CD4-positive, alpha-beta T cell treated with Interleukin-6 at 100 ng/mL for 8 hours (primary cell): ENCODE measurements at places on chromosomes 1 and 21.

- no peak for DNase-seq
Observed at GRCh38 chr1:181113059-181113641, 24.6 kb downstream of the IER5 start.

DNA sequence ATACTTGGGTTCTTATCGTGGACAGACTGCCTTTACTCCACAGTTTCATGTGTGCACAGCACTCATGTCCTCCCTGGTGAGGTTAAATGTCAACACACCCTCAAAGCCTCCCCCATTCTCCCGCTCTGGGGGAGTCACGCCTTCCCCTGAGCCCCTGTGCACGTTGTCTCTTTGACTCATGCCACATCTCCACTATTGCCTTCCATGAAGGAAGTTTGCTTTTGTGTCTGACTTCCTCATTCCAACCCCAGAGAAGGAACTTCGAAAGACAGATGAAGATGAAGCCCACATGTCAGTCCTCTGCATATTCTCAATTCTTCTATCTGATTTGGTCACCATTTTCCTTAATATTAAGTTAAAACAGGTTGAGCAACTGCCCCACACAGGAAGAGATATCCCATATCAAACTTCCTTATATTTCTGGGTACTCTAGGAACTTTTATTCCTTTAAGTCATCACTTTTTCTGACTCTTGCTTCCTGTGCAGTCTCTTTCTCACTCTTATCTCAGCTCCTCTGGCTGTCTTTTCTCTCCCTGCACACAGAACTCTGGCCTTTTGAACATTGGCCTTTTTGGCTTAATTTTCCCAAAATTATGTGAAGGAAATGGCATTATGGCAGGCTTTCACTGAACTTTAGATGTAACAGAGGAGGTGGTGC lies 41.5 kb downstream of the C4BPA start:
- DNase-seq: no peak

- DNase-seq: no peak
Observed at GRCh38 chr1:71157151-71157550, 76.3 kb upstream of the ZRANB2 start.

- DNase-seq: no peak
Observed at GRCh38 chr1:99527545-99527944, 118.4 kb upstream of the PALMD start.

DNA sequence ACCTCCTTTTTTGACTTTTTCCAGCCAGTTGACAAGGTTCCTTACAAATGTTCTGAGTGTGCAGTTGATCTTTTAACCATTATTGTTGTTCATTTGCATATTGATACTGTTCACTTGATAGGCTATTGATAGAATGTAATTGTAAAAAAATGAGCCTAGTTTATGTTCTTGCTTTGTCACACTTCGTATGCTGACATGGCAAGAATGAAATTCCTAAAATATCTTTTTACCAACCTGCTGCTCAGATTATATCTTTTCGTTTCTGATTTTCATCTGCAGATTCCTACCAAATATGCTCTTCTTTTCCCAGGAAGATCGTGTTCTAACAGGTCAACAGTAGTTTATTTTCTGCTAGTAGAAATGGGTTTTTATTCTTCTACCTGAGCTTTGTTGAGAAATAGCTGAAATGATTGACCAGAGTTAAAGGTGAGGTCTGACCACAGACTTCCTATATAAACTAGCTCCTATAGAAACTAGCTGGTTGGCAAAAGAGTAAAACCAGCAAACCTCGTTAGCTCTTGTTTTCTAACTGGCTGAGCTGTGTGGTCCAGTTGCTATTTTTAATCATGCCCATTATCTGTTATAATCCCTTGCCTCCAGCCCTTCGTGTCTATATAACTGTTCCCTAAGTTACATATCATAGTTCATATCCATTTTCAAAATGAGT lies 174.8 kb downstream of the HS2ST1 start:
- DNase-seq: no peak

DNA sequence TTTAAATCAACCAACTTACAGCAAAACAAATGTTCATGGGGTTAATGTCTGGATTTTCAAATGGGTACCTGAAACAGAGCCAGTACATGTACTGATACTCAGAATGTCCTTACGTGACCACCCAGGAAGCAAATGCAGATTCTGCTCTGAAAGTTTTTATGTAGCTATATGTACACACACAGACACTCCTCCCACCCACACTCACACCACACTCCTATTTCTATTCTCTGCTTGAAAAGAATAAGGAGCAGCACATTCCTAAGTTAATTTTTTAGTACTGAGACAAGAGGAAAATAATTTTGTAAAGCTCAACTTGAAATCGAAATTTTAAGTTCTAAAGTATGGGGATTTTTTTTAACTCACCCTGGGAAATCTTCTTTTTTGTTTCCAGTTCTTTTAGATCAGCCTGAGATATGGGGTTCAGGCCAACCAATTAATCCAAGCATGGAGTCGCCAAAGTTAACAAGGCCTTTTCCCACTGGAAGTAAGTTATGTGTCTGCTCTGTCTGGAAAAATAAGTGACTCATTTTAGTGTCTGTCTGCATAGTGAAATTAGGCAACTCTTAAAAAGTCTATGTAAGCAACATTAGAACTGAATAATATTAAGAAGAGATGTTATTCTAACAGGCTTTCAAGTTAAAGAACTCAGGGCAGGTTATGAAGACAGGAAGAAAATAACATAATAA lies 75.5 kb upstream of the DYNLT5 start:
- no peak for DNase-seq

GRCh38 chr1:153210206-153210605 lies 7.0 kb downstream of the LELP1 start:
- no peak for DNase-seq

- no peak for DNase-seq
Observed at GRCh38 chr1:61419196-61419595, 305.7 kb downstream of the TM2D1 start.

- no peak for DNase-seq
Observed at GRCh38 chr1:236785477-236785876, 9.6 kb upstream of the MTR start.

DNA sequence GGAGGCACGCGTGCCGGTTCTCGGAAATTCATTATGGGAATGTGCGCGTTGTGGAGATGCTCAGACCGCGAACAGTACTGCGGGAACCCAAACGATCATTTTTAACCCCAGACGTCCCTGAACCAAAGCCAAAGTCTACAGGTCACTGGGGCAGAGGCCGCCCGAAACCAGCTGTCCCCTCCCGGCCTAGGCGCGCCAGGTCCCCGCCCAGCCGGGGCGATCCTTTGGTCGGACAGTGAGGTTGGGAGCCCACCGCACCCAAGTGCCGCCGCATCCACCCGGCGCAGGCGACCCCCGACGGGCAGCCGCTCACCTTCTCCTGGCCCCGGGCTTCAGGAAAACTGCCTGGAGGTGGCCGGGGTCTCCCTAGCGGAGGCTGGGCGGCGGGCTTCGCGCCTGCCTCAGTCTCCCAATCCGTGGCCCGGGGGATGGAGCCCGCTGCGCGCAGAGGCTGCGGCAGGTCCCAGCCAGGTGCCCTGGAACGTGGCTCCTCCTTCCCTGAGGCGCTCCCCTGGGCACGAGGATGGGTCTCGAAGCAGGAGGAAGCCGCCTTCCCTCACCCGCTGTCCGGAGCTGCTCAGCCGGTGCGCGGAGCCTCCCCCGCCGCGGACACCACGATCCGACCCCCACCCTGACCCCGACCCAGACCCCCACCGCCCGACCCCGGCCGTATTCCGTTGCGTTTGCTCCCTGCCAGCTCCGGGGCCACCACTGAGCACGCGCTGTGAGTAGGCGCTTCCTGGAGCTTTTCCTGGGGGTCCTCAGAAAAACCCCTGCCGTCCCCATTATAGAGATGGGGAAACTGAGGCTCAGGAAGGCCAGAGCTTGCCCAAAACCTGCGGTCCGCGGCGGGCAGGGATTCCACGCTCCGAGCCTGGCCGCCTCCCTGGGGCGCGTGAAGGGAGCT lies 8.1 kb upstream of the SLX9 start:
- no peak for DNase-seq

- DNase-seq: no peak
Observed at GRCh38 chr1:10529765-10530164, 55.0 kb downstream of the PEX14 start.

DNA sequence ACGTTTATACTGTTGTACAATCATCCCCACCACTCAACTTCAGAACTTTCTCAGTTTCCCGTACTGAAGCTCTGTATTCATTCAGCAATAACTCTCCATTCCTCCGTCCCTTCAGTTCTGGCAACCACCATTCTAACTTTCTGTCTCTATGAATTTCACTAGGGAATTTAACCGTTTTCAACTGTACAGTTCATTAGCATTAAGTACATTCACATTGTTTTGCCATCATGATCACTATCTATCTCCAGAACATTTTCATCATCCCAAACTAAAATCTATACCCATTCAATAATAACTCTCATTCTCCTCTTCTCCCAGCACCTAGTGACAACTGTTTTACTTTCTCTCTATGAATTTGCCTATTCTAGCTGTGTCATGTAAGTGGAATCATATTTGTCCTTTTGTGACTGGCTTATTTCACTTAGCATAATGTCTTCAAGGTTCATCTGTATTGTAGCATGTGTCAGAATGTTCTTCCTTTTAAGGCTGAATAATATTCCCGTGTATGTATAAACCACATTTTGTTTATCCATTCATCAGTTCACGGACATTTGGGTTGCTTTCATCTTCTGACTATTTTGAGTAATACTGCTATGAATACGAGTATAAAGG lies 75.0 kb downstream of the CEP350 start:
- no peak for DNase-seq

DNA sequence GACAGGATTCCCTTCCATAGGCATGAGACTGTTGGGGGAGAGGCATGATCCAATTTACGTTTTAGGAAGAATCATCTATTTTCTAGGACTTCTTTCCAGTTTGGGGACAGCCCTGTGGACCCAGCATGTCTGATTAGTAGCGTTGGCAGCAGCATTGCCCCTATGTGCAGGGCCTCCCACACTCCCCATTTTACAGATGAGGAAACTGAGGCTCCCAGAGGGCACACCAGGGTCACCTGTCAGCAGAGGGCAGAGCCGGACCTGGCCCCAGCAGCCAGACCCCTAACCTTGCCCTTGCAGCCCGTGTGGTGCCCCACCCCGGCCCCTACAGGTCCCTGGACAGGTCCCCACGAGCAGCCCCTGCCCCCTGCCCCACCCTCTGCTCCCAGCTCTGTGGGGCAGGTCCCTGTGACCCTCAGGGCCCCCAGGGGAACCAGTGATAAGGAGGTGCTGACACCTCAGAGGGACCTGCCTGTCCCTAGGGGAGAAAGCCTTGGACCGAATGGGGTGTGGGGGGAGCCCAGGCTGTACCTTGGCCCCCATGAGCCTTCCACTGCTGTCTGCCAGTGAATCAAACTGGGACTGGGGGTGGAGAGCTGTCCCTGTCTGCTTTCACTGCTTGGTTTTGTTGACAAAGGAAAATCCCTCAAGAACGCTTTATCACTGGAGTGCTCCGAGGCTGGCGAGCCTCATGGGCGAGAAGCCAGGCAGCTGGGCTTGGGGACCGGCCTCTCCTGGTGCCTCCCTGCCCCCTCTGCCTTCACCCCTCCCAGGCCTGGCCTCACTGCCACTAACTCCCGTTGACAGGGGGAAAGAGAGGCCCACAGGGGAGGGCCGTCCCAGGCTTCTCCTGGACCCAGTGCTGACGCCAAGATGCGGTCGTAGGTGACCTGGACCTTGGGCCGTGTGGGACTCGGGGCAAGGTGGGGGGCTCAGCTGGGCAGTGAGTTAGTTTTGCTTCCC lies 39.4 kb upstream of the CCDC27 start:
- no peak for DNase-seq

- no peak for DNase-seq
Observed at GRCh38 chr1:112524251-112524650, 15.5 kb downstream of the WNT2B start.

DNA sequence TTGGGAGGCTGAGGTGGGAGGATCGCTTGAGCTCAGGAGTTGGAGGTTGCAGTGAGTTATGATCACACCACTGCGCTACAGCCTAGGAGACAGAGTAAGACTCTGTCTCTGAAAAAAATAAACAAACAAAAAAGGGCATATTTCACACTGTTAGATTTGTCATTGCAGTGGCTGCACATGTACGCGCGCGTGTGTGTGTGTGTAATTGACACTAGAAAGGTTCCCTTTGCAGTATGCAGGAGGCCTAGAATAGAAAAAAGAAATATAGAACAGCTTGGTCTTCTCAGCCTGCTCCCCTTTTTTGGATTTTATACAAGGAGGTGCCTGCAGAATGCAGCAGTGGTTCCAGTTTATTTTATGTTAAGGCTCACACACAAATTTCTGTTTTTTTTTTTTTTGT lies 8.6 kb downstream of the MACO1 start:
- DNase-seq: no peak

DNA sequence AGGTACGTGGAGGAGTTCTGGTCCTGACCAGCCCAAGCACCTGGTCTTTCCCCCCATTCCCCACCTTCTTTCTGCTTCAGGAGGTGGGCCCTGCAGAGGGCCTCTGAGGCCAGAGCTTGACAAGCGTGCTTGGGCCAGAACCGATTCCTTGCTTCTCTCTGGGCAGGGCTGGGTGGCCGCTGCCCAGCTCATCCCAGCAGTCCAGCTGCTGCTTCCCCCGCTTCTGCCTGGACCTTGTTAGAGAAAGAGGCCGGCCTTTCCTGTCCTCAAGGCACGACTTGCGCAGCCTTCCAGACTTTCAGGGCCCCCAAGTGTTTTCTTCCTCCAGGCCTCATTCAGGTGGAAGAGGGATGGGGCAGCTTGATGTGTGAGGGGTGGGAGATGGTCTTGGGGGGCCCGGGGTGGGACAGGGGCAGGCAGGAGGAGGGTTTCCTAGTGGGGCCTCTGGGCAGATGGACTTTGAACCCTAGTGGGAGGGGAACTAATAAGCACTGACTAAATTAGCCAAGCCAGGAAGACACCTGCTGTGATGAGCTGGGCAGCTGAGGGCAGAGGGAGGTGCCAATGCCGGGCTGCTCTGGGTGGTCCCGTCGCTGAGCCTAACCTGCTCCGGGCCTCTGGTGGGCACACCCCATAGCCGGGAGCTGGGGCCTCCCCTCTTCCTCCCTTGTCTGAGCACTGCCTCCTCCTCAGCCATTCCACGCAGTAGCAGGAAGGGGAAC lies 36.5 kb downstream of the ARHGEF10L start:
- DNase-seq: no peak

DNA sequence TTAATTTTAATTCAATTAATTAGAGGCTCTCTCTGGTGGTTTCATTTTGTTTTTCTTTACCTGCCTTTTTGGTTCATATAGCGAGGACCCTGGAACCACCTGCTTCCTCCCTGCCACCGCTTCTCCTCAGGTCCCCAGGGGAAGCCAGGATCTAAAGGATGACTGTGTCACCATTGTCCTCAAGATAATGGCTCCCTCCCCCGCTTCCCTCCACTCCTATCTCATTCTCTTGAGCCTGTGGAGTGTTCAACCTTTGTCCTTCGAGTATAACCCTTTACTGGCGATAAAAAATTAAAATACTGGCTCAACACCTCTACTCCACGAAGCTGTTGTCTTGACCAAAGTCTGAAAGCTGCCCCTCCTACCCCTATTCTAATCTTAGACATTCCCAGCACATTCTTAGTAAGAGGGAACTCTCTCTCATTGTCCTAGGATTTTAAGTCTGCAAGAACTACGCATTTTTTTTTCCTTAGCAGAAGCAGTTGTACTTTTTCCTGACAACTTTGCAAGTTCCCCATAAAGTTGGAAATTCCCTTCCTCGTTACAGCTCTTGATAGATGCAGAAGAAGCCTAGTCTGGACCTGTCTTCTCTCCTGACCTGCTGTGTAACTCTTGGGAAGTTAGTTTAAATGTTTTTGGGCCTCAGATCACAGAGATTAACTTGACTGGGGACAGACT lies 12.6 kb upstream of the MAPKAPK2 start:
- no peak for DNase-seq
